ENCODE measurements at places on chromosomes 5 and 9.

GRCh38 chr9:108325406-108325805 lies 530.4 kb downstream of the ACTL7B start:
- no peak for DNase-seq

- peak; percentile 8 for DNase-seq
Observed at GRCh38 chr5:153831973-153832372, 206.7 kb downstream of the FAM114A2 start.

DNA sequence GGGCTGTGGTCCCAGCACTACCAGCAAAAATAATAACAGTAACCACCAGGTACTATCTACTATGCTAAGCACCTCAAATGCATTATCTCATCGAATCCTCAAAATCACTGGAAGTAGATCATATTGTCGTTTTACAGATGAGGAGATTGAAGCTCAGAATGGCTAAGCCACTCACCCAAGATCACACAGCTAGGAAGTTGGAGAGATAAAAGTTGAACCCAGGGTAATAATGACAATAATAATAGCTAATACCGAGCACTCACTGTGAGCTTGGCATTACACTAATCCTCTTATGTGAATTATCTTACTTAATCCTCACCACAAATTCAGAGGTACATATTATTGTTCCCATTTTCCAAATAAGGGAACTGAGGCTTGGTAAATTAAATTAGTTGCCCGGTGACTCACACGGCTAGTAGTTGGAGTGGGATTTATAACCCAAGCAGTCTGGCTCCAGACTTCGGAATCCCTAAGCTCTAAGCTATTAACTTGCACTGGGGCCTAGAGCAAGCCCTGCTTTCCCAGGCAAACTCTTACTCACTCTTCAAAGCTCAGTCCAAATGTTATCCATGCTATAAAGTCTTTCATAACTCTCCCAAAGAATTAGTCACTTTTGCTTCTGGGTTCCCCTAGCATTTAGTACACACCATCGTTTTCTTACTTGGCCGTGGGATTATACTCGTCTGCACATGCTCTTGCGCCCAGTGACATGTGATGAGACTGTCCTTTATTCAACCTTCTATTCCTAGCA lies 3.8 kb downstream of the ARSI start:
- no peak for DNase-seq

DNA sequence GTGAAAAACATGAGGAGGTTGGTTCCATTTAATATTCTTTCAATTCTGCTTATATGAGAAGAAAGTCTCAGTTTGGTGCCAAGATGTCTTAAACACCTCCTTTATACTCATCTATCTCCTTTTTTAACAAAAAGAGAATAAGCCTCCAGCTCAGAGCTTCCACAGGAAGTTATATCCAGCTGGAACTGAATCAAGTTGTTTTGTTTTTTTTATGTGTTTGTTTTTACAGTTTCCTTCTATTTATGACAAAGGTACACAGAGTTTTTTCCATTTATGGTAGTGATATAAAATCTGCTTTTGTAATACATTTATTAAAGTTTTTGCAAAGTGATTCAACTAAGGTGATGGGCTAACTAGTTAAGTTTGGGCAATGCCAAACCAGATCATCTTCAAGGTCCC lies 10.4 kb downstream of the SPARC start:
- no peak for DNase-seq

DNA sequence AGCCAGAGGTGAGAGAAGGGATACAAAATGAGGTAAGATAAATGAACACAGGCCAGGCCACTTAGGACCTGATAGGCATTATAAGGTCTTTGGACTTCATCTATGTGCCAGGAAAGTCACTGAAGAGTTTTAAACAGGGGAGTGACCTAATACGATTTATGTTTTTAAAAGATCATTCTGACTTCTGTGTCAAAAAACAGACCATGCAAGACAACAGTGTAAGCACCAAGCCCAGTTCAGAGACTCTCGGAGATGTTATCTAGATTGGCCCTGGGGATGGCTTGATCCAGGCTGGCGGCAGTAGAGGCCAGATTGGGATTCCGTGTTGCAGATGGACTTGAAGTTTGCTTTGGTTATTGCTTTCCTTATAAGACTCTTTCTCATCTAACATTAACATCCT lies 43.0 kb upstream of the DPYSL3 start:
- no peak for DNase-seq

DNA sequence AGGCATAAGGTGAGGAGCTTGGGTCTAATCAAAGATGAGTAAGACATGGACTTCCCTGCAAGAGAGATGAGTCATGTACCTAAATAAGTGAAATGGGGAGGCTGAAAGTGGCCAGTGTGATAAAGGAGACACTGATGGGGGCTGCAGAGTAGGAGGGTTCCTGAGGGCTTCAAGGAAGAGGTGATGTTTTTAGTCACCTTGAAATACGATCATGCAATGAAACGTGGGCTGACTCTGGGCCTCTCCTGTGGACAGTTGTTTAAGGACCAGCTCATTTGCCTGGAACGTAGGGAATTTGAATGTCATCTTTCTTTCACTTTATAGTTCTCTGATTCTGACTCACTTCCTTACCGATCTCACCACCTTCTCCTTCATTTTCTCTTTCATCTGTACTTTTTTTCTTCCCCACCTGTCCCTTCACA lies 49.6 kb upstream of the CPLX2 start:
- no peak for DNase-seq

DNA sequence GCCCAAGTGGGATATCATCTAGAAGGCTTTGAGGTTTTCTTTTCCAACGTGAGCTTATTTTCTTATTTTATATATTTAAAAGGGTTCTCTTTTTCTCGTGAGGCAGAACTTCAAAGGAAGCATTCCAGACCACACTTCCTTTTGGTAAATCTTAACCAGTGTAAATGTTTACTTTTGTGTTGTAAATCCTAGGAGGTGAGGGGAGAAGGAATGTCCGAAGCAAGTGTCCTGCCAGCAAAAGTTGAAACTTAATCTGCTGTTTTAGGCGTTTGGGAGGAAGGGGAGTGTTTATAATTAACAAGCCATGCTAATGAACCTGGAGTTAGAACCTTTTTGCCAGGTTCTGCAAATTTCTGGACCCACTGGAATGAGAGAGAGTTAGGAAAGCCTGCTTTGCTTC lies 37.9 kb downstream of the WWC1 start:
- DNase-seq, result no peak

- no peak for DNase-seq
Observed at GRCh38 chr5:143771602-143772001, 40.4 kb upstream of the HMHB1 start.

DNA sequence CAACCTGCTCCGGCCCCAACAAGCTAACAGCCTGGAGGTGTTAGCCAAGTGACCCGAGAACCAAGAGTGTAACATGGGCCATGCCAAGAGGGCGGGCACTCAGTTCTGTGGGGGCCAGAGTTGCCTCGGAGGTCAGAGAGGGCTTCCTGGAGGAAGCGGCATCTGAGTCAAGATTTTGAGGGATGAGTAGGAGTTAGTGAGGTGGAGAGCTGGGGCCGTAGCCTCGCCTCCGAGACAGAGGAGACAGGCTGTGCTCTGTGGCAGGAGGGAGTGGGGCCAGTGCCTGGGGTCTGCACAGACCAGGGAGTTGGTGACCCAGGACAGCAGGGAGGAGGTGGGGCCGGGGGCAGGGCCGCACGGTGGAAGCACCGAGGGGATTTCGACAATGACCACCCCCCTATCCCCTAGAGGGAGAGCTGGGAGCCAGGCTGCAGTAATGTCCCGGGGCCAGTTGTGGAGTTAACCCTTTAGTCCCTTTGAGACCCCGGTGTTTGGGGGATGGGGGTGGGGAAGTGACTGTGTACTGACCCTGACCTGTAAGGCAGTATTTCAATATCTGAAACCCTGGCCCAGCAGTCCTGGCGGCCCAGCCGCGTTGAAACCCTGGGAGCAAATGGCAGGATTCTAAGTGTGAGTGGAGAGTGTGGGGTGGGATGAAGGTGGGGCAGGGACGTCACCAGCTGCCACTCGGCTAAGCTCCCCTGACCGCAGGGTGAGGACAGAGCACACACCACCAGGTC lies 148.7 kb upstream of the COL5A1 start:
- DNase-seq, result no peak

GRCh38 chr9:108645520-108645919 lies 210.3 kb downstream of the ACTL7B start:
- no peak for DNase-seq

DNA sequence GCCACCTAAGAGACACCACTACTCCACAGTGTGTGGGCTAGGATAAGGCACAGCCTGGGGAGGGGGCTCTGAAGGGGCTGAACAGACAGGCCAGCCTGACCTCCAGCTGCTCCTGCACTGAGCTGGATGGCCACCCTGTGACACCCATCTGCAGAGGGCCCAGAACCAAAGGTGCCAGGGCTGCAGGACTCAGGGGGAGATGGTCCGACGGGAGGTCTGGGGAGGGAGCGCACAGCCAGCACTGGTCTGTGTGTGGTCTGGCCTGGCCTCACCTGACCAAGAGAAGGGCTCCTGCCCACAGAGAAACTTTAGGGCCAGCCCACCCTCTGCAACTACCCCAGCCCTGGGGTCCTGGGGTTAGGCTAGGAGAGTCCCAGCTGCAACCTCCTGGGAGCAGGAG lies 789 bp downstream of the LTC4S start:
- no peak for DNase-seq

- DNase-seq, result no peak
Observed at GRCh38 chr9:33151007-33151557, 16.1 kb downstream of the B4GALT1 start.

DNA sequence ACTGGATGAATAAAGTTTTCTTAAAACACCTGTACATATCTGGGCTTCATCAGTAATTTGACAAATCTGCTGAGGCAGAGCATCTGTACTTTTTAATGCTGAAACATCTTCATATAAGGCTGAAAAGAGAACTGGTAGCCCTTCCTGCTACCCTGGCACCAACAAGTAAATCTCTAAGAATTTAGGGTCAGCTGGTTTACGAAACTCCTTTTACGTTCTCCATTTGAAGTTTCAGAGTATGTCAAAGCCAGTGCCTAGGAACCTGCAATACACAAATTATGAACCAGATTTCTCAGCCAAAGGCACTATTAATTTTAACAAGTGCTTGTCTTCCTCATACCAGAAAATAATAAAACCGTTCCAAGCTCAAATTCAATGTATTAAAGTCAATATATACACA lies 3.8 kb downstream of the ZFAND5 start:
- DNase-seq, result no peak

GRCh38 chr5:123706531-123706930 lies 194.6 kb downstream of the CSNK1G3 start:
- DNase-seq, result no peak

DNA sequence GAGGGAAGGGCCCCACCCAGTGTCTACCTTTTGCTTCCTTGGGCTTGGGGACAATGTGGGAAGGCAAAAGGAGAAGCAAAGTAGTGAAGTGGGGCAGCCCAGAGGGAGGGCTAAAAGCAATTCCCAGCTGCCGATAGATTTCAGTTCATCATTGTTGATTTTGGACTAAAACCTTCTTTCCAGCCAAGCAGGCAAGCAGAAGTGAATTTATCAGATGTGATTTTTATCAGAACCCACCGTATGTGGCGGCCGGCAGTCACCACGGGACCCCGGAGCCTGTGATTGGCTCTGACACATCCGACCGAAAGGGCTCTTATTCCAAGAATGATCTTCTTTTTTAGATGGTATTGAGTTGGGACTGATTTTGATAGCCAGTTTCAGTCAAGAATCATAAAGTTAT lies 559.9 kb downstream of the PSAT1 start:
- no peak for DNase-seq

DNA sequence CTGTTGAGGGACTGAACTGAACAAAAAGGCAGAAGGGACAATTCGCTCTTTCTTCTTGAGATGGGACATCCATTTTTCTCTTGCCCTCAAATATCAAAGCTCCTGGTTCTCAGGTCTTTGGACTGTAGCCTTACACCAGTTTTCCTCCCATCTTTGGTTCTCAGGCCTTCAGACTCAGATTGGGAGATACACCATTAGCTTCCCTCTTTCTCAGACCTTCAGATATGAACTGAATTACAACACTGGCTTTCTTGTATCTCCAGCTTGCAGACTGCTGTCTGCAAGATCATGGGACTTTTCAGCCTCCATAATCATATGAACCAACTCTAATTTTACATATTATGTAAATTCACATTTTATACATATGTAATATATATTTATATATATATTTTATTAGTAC lies 12.6 kb upstream of the CCNG1 start:
- no peak for DNase-seq

GRCh38 chr5:163623524-163623923 lies 118.1 kb downstream of the MAT2B start:
- DNase-seq, result no peak

GRCh38 chr5:113776832-113777525 lies 263.5 kb downstream of the YTHDC2 start:
- DNase-seq, result no peak

DNA sequence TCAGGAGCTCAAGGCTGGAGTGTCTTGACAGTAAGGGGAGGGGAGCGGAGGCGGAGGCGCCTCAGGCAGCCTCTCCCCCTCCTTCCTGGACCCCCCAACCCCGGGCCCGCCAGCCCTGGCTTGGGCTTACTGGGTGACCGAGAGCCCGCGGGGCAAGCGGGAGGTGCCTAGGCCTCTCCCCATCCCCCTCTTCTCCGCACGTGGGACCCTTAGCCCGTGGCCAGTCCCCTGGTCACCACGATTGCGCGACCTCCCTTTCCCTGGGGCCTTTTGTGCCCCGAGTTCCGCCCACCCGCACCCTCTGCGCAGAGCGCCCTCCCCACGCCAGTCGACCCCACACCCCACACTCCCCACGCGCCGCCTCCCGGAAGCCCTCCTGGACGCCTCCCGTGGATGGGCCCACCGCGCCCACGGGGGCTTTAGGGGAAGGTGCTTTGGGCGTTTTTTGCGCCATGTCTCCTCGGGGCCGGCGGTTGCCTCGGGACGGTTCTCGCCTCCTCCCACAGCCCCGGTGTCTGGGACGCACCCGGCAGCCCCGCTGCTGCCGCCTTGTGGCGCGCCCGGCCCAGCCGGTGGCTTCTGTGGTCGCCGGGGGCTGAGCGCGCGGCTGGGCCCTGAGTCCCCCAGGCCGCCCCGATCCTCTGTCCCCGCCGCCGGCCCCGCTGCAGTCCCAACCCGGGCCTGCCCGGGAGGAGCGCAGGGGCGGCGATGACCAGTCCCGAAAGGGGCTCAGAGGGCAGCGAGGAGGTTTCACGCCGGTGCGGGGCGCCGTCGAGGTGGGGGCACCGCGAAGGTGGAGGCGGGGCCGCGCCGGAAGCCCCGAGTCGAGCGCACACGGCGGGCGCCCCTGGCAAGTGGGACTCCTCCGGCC lies 3.2 kb downstream of the TOR4A start:
- DNase-seq, result no peak

DNA sequence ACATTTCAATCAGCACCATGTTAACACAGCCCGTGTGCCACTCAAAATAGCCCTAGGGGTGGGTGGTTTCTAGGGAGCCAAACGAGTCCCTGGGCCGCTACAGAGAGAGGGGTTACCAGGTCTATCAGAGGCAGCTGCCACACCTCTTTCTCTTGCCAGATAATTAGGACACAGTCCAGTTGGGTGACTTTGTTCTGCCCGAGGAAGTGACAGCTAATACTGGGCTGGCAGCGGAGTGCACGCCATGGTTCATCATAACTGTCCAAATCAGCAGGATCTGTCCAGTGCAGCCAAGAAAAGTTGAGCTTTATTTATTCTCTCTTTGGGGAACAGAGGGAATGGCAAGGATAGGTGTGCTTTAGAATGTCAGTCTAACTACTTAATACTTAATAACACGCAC lies 583.8 kb downstream of the BRINP1 start:
- DNase-seq, result no peak

Measured in GM18507 (cell line).